ENCODE measurements at places on chromosomes 6 and 20.
A peak's percentile ranks its signal among the peaks of the same experiment; 100 is the strongest.

GRCh38 chr20:59515013-59515905 lies 89.1 kb upstream of the PHACTR3 start:
- peak; percentile 40 for DNase-seq

GRCh38 chr6:122609881-122610689 lies at the start of gene PKIB:
Gene PKIB (plus strand): TSS chr6:122610405. CDS start chr6:122717795, 107,390 bp downstream.
- DNase-seq, result peak; percentile 88

GRCh38 chr6:72672906-72673305 lies 51.0 kb downstream of the KCNQ5 start:
- no peak for DNase-seq

- DNase-seq, result no peak
Observed at GRCh38 chr6:15752820-15753219, 90.0 kb upstream of the DTNBP1 start.

DNA sequence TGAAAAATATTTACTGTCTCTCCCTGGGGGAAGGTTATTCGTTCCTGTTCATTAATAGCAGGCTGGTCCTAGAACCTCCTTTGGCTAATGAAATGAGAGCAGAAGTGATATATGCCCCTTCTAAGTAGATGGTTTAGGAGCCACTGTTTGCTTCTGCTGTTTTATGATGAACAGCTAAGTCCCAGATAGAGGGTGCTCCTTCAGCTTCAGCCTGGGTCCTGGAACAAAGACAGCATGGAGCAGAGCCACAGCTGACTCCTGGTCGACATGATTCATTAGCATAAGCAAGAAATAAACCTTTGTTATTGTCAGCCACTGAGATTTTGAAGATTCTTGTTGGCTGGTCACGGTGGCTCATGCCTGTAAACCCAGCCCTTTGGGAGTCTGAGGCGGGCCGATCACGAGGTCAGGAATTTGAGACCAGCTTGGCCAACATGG lies 47.8 kb upstream of the ARMC2 start:
- no peak for DNase-seq

DNA sequence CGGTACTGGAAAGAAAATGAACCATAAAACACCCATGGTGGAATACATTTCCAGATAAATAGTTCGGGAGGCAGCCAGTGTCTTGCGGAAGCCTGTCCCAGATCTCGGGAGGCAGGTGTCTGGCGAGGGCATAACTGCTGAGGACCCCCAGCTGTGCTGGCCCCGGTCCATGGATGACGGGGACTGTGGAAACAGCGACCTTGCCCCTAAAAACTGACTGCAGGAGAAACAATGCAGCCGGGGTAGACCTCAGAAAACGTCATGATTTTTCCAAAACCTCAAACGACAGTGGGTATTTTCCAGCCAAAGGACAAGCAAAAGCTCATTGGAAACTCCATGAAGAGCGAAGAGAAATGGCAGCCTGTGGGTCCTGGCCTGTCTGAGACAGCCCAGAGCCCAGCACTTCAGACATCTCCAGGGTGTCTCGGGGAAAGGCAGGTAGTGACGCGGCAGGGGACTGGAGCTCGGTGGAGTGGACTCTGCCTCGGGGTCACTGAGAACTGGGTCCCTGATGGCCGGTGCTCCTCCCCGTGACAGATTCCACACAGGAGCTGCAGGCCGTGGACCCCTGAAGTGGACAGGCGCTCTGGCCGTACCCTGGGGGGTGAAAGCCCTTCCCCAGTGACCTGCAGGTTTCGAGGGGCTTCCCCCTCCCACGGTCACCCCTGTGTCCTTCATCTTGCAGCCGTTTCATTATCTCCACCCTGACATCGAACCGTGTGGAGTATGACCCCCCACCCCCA lies 188.6 kb downstream of the SYNDIG1 start:
- DNase-seq, result peak; percentile 53
